ENCODE measurements at places on chromosomes 12 and 14.

- DNase-seq: peak; percentile 15
These were observed 1.7 kb downstream of the CREBL2 start for GRCh38 chr12:12613344-12613743.

DNA sequence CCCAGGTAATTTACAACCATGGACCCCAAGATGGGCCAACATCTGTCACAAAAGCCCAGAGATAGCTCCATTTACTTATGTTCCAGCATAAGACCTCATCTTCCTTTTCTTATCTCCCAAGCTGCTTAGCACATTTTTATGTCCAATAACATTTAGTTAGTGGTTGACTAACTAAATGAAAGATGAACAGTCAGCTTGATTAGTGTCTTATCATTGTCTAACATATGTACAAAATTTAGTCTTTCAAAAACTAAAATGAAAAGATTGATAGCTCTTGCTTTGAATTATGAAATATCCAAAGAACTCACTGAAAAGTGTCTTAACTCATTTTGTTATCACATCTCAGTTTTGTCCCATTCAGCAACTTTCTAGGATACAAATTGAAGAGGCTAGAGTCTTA lies 163.1 kb upstream of the EGLN3 start:
- DNase-seq: no peak

DNA sequence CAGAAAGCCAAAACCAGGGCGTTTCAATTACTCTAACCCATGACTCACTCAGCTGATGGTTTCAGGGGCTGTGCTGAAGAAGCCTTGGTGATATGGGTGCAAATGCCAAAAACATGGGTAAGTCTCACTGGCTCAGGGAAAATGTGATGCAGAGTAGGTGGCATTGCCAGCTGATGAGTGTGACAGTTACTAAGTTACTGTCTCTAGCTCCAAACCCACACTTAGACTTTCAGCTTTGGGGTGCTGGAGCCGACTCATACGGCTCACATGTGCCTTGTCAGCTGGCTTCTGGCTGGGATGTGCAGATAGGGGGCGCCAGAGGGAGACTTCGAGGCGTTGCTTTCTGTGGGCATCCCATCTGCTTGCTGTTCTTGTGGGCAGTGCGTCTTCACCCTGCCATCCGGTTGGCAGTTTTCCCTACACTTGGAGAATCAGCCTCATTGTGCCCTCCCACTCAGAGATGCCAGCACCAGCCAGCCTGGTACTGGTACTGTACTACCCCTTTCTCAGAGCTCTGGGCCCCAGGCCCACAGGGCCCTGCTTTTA lies 11.1 kb upstream of the KRT7 start:
- DNase-seq: peak; percentile 69

- no peak for DNase-seq
These were observed 76.6 kb downstream of the ZFC3H1 start for GRCh38 chr12:71587012-71587411.

- peak; percentile 84 for DNase-seq
These were observed 93.3 kb downstream of the DAAM1 start for GRCh38 chr14:59281609-59282377.

- DNase-seq: no peak
These were observed 293.7 kb downstream of the BTG1 start for GRCh38 chr12:91851741-91852477.

- DNase-seq: peak; percentile 89
These were observed 2.8 kb downstream of the TBX5 start for GRCh38 chr12:114403011-114403689.

DNA sequence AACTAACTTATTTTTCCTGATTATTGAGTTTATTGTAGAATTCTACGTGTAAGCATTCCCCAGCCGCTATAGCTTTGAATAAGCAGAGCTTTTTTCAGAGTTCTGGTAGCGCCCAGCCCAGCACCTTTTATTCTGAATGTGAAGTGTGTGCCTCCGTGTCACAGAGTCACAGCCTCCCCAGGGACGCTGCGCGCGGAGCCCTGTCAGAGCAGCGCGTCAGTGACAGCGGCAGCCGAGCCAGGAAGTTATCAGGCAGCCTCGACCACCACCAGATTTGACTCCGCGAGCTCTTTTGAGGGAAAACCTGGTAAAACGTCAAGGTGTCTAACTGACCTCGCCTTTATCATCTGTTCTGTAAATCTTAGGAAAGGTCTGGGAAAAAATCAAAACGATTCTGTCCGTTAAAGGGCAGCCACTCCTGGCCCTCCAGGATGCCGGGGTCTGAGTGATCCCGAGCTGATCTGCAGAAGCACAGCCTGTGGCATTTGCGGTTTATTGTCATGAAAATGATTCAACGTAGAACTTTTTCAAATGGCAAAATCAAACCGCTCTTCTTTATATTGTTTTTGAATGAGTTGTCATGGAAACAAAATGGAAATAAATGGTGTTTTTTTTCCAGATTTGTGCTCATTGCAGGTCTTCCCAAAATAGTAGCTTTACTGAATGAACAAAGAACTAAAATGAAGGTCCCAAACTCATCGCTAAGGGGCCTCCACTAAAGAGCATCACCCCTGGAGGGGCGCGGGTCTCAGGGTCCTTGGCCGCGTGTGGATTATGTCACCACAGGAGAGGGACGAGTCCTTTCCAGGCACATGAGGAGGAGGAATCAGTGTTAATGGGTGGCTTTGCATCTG lies 43.1 kb upstream of the MMP17 start:
- no peak for DNase-seq

DNA sequence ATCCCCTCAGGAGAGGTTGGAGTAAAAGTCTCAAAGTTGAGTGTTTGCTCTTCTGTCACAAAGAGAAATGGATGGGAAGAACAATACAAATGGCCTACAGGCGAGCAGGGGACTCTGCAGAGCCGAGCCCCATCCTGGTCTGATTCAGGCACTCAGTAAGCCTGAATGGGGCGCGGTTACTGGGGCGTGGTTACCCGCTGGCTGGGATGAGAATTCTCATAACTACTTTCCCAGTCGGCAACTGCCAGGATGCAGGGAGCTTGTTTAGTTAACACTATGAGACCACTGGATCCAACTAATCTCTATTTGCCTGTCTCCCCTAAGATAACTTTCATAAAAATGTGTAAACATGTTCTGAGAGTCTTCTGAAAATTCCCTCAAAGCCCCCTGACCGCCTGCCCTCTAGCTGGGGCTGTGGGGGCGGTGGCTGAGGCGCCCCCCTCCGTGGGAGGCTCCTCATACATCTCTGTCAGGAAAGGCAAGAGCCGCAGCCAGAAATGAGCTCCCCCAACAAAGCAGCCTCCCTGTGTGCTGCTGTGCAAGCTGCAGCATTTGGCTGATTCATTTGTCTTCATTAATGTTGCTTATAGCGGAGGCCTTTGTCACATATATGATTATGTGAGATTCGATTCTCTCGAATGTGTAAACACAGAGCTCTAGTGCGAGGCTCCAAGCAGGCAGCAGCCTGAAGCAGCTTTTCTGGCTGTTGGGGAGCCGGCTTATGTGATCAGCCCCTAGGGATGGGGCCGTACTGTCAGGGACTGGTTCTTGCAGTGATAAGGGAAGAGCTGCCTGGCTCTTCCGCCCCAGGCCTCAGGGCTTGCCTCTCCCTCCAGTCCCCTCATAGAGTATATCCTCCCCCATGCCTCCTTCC lies 126.1 kb upstream of the ARHGAP5 start:
- DNase-seq: peak; percentile 72

GRCh38 chr14:71590131-71590530 lies 342.1 kb upstream of the RGS6 start:
- no peak for DNase-seq

DNA sequence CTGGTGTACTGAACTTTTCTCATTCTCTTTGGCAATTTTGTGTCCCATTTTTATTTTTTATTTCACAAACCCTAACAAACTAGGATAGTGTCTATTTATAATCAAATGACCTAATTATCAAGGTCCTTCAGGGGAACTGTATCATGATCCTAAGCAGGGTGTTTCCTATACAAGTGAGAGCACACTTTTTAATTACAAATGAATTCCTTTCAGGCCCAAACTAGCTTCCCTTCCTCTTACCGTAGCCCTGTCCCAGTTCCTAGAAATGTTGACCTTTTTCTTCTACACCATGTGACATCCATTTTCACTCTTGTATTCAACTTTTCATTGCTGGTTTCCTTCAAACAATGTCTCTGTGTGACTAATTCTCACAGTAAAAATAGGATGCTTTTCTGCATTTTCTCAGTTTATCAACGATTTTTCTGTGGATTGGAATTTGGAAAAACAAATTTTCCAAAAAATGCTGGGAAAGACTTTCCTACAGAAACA lies 411.4 kb downstream of the CCDC91 start:
- no peak for DNase-seq
